ENCODE measurements at places on chromosomes 11 and 22.

DNA sequence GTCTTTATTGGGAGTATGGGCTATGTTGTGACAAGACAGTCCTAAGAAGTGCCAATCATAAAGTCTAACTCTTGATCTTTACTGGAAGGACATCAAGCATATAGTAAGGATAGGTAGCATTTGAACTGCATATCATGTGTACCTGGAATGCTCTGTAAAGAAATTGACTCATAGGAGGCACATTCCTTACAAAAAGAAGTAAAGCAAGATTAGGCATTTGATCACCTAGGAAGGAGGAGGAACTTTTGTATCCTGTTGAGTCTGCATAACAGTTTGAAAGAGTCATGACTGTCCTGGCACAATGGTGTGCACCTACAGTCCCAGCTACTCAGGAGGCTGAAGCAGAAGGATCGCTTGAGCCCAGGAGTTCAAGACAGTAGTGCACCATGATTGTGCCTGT lies 42.2 kb upstream of the DNAJB7 start:
- no peak for DNase-seq

DNA sequence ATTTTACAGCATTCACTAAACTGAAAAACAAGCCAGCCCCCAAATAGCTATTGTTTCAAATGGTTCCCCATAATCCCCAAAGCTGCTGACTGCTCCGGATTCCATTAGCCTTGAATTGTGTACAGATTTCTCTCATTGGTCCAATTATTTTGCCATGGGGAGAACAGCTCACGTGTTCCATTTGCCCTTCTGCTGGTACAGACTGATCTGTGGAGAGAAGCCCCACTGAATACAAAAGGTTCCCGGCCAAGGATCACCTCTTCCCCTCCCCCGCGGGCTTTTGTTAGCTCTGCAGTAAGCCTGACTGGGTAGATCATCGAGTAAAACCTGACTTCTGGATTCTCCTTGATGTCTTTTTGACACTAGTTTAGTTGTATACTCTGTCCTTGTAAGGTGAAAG lies 9.1 kb upstream of the MAPK8IP1 start:
- DNase-seq: no peak

DNA sequence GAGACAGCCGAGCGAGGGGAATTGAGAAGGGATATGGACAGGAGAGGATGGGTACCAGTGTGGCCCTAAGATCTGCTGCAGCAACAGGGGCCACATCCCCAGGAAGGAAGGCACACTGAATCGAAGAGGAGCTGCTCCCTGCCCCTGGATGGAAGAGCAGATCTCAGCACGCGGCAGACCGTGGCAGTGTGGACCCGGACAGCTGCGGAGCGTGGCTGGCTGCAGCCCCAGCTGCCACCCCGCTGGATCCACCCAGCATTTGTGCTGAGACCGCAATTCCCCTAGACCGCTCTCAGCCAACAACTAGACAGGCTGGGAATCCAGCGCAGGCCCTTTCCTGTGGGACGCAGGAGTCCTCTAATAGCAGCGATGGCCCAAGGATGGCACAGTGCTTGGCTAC lies 94.7 kb downstream of the NECTIN1 start:
- DNase-seq: no peak

DNA sequence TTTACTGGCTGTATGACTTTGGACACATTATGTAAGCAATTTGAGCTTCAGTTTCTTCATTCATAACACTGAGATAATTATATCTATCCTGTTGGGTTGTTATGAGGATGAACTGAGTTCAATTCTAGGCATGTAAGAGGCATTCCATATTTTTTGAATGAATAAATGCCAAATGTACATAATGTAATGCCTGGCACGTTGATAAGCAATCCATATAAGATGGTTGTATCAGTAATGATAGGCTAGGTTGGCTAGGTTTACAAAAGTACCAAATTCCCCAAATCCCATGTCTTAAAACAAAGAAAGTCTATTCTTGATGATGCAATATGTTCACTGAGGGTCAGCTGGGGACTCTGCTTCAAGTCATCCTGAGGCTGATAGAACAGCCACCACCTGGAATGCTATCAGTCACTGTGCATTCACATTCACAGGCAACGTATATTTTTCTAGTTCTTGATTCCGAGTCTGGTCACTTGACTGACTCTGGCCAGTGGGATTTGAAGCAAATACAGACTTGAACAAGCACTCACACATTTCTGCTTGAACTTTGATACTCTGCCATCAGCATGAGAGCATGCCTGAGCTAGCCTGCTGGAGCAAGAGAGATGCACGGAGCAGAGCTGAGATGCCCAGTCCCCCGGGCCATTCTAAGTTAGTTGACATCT lies 104.0 kb upstream of the TIMP3 start:
- no peak for DNase-seq

DNA sequence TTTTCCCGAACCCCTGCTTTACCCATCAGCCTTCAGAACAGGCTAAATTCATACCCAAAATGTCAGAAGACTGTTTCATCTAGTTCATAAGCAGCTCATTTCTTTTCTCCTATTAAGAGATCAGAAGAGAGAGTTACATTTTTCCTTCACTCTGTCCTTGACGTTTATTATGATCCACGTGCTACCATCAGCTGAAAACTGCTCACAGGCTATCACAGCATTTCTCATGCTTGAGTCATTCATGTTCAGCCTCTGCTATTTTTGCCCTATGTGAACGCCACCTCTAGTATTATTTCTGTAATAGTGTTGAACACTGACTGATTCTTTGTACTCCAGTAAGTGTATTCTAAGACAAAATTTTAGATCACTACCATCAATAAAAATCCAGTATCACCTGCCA lies 51.9 kb downstream of the SLC1A2 start:
- no peak for DNase-seq

GRCh38 chr11:126329644-126330211 lies 25.8 kb upstream of the ST3GAL4 start:
- no peak for DNase-seq

- no peak for DNase-seq
These were observed 19.5 kb upstream of the SPON1 start for GRCh38 chr11:13942971-13943381.

DNA sequence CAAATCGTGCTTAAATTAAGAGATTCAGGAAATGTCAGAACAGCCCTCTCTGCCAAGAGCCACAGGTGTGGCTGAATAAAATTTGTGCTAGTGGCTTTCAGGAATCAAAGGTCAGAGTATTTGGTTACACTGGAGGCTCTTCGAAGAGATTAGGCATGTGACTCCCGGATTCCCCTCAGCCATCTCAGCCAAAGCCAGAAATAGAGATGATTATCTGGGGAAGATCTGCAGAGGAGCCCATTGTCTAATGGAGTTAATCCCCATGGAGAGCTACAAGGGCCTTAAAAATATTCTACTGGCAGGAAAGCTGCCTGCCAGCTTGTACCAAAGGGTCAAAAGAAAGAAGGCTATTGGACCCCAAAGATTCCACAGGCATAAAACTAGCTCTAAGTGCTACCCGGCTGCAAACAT lies 1259.5 kb downstream of the TBC1D22A start:
- no peak for DNase-seq

DNA sequence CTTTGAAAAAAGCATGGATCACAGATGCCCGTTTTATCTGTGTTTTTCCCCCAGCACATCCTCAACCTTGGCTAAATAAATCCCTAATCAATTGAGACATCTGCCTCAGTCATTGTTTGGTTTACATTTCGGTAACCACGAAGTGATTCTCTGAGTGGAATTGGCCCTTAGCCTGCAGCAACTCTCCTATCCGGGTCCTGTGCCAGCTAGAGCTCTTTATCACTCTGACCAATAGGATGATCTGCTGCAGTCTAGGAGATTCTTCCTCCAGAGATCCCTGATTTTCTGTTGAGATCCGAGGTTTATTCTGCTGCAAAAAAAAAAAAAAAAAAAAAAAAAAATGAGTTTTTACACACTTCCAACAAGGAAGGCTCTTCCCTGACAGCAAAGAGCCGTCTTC lies 137.3 kb downstream of the KCNA4 start:
- DNase-seq: no peak

DNA sequence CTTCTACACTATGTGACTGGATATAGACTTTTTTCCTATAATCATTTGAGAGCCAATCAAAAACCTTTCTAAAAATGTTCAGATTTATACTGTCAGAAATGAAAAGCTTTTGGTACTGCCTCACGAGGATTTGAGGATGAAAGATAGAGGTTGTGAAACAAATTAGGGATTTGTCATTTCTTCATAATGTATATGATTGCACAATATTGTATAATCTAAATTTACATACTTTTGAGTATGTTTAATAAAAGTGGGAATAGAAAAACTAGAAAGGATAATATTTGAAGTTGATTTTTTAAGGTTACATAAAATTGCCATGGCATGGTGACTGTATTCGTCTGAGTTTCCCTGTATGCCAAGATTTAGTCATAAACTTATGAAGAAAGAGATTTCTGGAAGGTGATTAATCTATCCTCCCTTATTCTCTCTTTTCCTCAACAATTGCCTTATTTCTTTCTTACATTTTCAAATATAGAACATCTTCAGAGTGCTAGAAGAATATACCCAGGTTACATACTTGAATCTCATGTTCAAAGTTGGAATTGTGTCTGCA lies 56.2 kb downstream of the CASP12 start:
- DNase-seq: no peak

- DNase-seq: no peak
These were observed 6.0 kb upstream of the MS4A4A start for GRCh38 chr11:60274416-60274815.

DNA sequence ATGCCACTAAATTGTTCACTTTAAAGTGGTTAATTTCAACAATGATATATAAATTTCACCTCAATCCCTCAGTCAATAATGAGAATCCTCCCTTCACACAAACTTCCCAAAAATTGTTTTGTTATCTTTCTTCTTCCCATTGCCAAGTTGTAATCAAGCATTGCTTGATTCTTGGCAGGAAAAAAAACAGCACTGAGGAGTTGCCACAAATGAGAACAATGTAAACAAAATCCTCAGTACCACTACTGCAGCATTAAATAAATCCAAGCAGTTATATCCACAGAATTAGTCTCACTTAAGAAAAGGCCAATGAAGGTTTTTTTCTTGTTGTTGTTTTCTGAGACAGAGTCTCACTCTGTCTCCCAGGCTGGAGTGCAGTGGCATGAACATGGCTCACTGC lies 38.2 kb downstream of the FAM168A start:
- no peak for DNase-seq

DNA sequence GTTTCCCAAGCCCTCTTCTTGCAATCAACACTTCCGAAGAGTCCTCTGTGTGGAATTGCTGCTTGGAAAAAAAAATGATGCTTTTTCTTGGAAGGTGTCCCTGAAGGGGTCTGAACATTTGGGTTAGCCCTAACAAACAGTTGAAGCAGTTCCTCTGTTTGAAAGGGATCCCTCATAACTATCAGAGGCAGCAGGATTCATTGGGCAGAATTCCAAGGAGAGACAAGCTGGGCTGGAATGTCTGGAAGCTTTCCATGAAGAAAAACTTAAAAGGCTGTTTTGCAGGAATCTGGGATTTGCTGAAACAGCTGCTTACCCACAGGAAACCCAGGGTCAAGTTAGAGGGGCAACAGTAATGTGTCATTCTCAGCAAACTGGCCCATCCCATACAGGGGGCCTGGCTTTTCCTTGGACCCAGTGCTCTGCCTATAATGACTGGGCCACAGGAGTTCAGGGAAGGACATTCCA lies 3.1 kb downstream of the CSNK2A3 start:
- peak; percentile 84 for DNase-seq

DNA sequence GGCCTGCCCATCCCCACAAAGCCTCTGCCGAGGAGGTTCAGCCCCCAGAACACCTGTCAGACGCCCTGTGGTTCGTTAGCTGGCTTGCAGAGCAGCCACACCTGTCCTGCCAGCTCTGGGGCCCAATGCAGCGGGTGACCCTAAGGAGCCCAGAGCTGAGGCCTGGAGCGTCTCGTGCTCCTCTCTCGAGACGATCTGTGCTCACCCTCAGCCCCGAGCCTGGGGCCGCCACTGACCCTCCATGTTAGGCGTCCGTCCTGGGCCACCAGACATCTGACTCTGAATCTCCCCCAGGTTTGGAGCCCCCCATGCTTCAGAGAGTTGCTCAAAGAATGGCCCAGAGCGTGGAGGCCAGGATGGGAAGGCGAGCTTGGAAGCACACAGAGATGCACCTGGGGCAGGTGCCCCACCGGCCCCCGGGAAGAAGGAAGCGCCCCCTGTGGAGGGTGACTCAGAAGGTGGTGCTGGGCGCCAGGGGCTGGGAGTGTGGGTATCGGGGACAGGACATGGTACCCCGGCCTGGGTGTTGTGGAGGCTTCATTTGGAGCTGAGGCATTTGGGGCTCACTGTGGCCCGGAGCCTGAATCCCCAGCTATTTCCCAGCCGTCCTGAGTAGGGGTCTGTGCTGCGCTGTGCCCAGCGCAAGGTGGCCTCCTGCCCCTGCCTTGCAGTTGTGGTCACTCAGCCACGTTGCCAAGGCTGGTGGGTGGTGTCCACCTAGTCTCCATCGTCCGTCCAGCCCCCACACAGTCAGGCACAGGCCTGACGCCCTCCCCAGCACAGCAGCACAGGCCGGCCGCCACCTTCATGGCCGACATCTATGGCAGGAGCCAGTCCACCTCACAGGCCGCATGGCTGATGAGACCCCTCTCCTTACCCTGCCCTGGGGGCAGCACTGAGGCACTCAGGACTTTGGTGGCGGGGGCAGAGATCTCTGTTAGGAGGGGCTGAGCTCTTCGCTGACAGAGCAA lies 36.2 kb downstream of the SBF1 start:
- DNase-seq: no peak

GRCh38 chr11:130498181-130498580 lies 49.7 kb downstream of the ADAMTS15 start:
- DNase-seq: no peak

GRCh38 chr11:21554284-21554683 lies 638.6 kb upstream of the ANO5 start:
- DNase-seq: no peak

DNA sequence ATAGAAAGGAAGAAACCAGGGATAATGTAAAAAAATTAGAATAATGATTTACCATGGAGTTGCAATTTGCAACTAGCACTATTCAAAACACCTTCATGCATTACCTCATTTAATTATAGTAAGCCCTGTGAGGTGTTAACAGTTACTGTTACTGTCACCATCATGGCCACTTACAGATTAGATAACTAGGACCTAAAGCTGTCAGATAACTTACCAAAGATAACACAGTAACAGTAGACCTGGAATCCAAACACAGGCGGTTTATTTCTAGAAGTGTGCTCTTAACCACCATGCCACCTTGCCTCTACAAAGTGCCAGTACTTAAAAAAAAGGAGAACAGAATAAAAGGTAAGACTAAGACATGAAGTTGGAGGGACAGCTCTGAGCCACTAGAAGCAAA lies 11.1 kb upstream of the LARGE1 start:
- no peak for DNase-seq

- no peak for DNase-seq
These were observed 1098.6 kb upstream of the CCDC90B start for GRCh38 chr11:84384731-84385130.

- DNase-seq: no peak
These were observed 191.2 kb downstream of the CWF19L2 start for GRCh38 chr11:107266455-107266854.

DNA sequence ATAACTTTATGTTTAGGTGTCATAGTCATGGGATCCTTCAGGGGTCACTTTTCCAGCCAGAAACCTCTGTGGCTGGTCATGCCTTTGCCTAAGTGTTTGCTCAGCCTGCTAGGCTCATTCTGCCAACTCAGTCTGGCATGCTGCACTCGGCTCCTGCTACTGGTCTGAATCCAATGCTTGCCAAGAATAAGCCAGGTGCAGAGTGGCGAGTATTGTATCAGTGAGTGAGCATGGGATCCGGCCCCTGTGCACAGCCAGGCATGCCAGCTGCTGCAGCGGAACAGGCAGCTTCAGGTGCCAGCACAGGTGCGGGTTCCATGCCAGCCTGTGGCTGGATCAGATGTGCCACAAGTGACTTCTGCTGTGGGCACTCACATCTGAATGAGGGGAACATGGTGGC lies 1269.3 kb upstream of the CNTN5 start:
- DNase-seq: no peak
